ENCODE measurements at places on chromosomes 12 and 14.

GRCh38 chr14:102782974-102783373 is 5.7 kb downstream of the TRAF3 start:
- no peak for DNase-seq

GRCh38 chr12:946631-947030 is 2.9 kb downstream of the RAD52 start:
- DNase-seq, result no peak

- no peak for DNase-seq
These were observed 50.7 kb upstream of the KCNC2 start for GRCh38 chr12:75260316-75260715.

GRCh38 chr12:5898874-5899273 is 46.2 kb downstream of the ANO2 start:
- DNase-seq, result no peak

GRCh38 chr12:9606247-9606646 is 1.5 kb downstream of the KLRB1 start:
- DNase-seq, result no peak

DNA sequence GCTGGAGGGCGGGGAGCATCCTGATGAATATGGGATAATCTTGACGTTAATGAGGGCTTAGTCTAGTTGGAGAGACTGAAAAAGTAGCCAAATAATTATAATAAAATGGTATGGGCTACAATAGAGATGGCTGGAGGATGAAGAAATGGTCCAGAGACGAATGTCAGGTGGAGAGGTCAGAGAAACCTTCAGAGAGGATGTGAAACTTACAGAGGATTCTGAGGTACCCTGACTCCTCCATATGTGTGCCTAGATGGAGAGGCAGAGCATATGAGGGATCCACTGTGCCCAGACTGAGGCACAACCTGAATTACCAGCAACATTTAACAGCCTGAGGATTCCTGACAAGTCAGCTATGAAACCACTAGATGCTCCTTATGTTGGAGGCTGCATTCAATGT is 417.0 kb downstream of the ATP23 start:
- no peak for DNase-seq

GRCh38 chr12:30965613-30965985 is 39.1 kb downstream of the TSPAN11 start:
- no peak for DNase-seq

- no peak for DNase-seq
These were observed 224.5 kb downstream of the VRK1 start for GRCh38 chr14:97021571-97022168.

GRCh38 chr14:102490456-102490855 is 19.1 kb downstream of the ANKRD9 start:
- no peak for DNase-seq

GRCh38 chr12:55830601-55831446 is 1.4 kb upstream of the DNAJC14 start:
- peak; percentile 82 for DNase-seq

GRCh38 chr14:94391281-94391975 is 3.0 kb upstream of the SERPINA1 start:
- no peak for DNase-seq

GRCh38 chr12:121241156-121241970 is 31.4 kb downstream of the P2RX4 start:
- no peak for DNase-seq

DNA sequence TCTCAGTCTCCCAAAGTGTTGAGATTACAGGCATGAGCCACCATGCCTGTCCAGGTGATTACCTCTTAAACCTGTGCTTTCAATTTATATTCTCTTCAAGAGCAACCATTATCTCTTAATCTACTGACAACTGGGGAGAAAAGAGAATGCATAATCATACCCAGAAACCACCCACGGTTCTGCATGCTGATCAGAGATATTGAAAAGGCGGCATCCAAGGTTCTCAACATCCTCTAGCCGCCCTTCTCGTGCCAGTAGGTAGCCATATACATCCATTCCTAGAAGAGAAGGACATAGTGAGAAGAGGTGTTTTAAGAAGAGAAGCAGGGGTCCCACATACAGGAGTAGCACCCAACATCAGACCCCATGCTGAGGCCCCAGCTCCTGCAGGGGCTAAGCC is 20.8 kb downstream of the ANAPC7 start:
- no peak for DNase-seq

GRCh38 chr14:54533100-54533499 is 23.4 kb downstream of the CGRRF1 start:
- no peak for DNase-seq

DNA sequence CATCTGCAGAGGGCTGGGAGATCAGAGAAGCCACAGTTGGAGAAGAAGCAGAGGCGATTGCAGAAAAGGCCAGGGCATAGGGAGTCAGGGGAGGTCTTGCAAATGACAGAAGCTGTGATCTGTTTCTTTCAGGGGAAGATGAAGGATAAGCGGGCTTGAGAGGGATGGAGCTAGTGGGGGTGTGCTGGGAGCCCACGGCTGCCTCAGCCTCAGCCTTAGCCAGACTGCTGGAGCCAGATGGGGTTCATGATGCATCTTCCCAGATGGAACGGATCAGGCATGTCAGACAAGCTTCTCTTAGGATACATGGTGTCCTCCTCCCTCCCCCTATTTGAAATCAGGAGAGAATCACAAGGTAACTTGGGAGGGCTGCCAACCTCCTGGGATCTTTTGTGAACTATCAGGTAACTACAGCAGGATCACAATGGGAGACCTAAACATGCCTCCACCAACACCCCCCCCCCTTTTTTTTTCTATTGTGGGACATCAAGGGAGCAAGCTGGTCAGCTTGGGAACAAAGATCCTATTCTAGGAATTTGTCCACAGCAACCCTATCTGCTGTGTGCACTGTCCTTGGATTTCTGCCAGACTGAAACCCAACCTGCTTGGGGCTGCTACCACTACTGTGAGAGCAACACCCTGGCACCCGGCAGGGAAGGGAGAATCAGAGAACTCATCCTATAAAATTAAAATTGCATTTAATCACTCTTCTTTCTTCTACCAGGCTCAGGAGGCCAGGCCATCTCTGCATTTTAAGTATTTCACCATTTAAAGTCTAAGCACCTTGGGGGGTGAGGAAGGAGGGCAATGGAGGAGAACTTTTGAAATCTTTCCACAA is 10.7 kb upstream of the ATP2A2 start:
- DNase-seq, result peak; percentile 60

DNA sequence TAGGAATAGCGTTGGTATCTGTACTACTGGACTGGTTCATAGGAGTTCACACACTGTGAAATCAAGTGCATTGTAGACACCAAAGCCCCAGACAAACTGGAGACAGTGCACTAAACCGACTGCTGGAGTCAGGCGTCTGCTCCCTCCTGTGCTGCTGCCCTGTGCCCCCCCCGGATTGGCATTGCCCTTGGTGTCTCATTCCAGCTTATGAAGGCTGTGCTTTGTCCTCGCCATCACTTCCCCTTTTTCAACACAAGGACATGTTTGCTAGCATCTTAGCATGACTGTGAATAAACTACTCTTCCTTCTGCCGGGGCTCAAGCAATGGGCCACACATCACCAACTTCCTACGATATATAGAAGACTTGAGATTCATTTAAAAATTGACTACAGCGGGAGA is 84.0 kb downstream of the TMCC3 start:
- no peak for DNase-seq

DNA sequence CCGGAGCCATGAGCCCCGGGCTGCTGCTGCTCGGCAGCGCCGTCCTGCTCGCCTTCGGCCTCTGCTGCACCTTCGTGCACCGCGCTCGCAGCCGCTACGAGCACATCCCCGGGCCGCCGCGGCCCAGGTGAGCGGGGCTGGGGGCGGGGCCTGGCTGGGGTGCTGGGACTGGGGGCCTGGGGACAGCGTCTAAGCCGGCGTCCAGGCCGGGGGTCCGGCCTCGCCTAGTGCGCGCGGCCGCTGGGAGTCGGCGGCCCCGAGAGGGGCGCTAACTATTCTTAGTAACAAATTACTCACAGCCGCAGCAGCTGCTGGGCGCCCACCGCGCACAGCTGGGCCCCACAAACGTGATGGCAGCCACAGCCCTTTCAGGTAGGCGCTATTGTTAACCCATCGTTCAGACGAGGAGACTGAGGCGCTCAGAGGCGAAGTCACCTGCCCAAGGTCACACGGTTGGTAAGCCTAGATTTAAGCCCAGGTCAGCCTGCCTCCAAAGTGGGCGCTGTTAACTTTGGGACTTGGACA is 374 bp downstream of the CYP46A1 start:
- no peak for DNase-seq

DNA sequence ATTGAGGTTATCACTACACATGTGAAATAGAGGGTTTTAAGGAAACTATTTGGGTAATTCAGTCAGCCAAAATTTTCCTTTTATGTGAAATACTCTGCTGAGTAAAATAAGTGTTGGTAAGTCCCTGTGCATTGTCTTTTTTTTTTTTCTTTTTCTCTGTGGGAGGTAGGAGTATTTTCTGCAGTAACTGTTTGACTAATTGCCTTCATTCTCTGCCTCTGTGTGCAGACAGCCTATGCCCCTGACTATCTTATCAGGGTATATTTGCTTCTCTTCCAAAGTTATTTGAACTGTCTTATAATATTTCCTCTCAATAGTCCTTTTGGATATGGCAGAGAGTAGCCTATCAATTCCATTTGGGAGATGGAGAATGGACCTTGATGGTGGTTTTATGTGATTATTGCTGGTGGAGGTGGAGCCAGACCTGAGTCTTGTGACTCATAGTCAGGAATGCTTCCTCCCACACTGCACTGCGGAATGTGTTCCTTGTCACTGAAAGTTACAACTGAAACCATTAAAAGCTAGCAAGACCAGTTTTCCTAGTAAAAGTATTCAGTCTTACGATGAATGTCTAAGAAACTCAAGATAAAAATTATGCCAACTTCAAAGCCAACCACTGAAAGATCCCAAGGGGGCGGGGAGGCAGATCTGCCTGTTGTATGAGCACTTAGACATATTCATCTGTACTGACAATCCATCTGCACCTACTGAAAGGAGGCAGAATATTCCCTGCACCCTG is 40.9 kb upstream of the STXBP6 start:
- no peak for DNase-seq

DNA sequence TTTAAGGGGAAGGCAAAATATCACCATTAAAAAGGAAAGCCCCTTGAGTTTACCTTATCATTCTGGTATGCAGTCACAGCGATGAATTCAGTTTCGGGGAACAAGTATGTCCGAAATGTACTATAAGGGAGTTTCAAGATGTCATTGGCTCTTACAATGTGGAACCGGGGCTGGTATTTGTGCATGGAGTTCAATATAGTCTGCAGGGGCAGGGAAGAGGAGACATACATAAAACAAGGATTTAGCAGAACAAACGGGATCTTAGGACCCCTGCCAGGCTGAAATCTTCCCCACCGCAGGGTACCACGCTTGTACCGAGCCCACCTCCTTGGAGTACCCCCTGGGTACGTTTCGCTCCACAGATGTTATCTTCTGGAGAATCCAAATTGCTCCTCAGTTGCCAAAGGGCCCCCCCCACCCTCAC is 4.5 kb downstream of the TBX3 start:
- no peak for DNase-seq

- DNase-seq, result no peak
These were observed 34.8 kb downstream of the ASCL1 start for GRCh38 chr12:102992297-102992696.

DNA sequence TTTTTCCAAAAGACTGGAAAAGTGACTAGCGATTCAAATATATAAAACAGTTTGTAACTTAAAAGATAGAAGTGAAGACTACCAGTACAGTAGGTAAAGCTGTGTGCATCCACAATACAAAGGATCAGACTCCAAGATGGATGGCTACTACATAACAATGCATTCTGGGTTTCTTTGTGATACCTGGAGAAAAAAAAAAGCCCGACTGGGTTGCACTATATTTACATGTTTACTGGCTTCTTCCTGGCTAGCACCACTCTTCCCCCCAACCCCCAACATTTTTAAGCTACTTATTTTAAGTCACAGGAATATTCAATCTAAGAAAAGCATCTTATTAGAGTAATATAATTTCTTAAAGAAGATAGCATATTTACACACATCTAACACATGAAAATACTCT is 61.1 kb upstream of the SINHCAF start:
- no peak for DNase-seq

DNA sequence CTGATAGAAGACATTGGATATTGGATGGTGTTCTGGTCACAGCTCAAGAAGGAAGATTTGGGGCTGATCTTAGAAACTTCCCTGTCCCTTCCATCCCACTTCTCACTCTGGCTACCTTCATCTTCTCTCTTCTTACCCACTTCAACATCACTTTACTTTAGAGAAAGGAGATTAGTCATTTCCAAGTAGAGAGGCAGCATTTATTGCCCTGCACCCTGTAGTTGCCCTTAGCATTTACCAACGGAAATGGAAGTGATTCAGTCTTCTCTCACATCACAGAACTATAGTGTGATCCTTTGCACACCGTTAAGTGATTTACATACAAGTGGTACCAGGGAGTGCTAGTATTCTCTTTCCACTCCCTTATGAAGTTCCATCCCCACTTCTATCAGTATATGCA is 52.4 kb downstream of the PHLDA1 start:
- no peak for DNase-seq

DNA sequence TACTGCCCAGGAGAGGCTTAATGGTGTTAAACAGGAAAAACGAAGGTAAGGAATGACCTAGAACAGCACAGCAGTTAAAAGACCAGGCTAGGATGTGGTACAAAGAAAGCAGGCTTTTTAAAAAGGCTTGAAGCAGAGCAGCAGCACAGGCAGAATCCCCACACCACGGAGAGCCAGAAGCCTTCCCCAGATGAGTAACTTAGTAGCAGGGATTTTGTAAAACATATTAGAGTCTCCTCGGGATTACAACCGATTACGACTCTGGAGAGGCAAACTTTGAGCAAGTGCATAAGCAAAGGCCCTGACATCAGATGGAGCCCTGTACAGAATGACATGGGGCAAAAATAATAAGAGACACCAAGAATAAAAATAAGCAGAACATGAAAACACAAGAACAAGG is 37.1 kb upstream of the DHRS4 start:
- no peak for DNase-seq

DNA sequence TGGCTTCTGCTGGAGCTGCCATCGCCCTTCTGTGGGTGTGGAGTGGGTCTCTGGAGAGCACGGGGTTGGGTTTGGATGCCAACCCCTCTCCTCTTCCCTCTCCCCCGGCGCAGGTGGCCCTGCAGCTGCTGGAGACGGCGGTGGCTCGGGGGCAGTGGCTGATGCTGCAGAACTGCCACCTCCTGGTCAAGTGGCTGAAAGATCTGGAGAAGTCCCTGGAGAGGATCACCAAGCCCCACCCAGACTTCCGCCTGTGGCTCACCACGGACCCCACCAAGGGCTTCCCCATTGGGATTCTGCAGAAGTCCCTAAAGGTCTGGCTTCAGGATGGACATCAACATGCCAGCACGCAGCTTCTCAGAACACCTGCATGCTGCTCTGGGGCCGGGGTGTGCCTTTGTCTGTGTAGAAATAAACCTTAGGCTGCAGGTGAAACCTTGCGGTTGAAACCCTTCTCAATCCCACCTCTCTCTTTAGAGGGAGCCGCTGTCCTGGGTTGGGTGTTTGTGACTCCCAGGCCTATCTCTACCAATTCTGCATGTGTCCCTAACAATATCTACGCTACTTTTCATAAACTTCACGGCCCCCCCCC is 44.3 kb downstream of the CCDC92 start:
- no peak for DNase-seq

DNA sequence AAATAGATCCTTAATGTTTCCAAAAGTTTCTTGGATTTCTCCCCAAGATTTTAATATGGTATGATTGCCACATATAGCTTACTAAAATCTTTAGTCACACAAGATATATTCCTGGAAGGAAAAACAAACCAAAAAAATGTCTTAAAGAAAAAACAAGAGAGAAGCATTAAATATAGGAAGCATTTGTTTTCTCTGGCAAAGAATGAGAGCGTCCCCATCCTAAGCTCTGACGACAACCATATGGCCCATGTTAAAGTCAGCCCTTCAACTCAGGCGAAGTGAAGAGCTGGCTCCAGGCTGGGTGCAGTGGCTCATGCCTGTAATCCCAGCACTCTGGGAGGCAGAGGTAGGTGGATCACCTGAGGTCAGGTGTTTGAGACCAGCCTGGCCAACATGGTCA is 35.6 kb downstream of the GCH1 start:
- no peak for DNase-seq

Data from tibial artery (tissue), 4 donors.